ENCODE measurements at places on chromosomes 7 and 10.

GRCh38 chr7:82345886-82346285 lies 97.7 kb downstream of the CACNA2D1 start:
- DNase-seq: no peak

GRCh38 chr7:139562961-139563565 lies 39.6 kb downstream of the CLEC2L start:
- DNase-seq: no peak

DNA sequence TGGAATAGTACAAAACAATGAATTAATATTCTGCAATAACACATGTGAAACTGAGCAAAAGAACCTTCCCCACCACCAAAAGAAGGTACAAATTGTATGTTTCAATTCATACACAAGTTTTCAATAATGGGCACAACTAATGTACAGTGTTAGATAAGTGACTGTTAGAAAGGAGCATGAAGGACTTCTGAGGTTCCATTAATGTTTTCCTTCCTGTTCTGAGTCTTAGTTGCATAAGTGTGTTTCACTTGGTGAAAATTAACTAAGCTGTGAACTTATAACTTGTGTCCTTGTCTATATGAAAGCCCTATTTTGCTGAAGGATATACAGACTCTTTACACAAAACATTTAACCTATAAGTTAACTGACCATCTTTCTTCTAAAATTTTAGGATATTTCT lies 8.2 kb downstream of the GSAP start:
- no peak for DNase-seq

DNA sequence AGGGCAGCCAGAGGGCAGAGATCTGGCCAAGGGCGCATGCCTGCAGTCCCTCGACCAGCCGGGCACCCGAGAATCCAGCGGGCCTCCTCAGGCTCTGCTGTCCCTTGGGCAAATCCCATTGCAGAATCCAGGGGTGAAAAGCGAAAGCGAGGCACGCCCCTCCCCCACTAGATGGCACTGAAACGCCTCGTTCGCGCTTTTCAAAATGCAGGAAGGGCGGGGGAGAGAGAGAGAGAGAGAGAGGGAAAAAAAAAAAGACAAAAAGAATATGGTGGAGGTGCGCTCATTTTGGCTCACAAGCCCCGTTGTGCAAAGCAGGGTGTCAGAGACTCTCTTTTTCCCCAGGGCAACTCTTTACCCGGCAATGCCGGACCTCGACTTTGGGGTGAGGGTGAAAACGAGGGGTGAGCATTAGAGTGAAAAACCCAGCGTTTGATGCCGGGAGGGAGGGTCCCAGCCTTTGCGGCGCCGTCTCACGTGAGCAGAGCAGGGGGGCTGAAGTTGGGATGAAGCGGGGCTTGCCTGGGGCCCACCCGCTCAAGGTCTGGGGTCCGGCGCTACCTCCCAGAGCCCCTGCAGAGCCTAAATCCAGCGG lies 2.5 kb upstream of the TMEM178B start:
- peak; percentile 63 for DNase-seq

DNA sequence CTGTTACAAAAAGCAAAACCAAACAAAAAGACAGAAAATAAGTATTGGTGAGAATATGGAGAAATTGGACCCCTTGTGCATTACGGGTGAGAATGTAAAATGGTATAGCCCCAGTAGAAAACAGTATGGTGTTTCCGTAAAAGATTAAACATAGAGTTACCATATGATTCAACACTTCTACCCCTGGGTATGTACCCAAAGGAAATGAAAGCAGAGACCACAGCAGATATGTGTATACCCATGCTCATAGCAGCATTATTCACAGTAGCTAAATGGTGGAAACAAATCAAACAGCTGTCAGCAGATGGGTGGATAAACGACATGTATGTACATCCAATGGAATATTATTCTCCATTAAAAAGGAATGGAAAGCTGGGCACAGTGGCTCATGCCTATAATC lies 42.4 kb downstream of the STARD3NL start:
- DNase-seq: no peak
